ENCODE measurements at places on chromosomes 6 and 20.

- no peak for DNase-seq
Observed at GRCh38 chr6:135937106-135937505, 85.6 kb downstream of the PDE7B start.

DNA sequence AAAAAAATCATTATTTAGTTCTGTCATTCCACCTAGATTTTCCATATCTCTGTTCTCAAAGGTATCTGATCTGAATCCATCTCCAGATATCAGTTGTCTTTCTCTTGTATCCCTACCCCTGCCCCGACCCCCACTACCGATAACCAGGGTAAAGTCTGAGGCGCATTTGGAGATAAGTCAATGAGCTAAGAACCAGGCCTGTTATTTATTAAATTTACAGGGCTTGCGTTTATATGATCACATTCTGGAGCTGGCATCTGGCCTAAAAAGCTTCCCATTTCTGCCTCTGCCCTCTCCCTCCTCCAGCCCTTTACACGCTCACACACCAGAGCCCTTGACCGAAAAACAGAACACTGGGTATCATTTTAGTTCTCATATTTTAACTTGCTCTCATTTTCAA is 144.7 kb downstream of the ALDH8A1 start:
- DNase-seq = no peak

GRCh38 chr6:17429383-17430061 is 36.1 kb downstream of the CAP2 start:
- DNase-seq = no peak

DNA sequence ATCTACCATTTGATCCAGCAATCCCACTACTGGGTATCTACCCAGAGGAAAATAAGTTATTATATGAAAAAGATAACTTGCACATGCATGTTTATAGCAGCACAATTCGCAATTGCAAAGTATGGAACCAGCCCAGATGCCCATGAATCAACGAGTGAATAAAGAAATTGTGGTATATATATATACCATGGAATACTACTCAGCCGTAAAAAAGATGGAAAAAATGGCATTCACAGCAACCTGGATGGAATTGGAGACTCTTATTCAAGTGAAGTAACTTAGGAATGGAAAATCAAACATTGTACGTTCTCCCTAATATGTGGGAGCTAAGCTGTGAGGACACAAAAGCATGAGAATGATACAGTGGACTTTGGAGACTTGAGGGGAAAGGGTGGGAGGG is 100.0 kb upstream of the ADGRF4 start:
- no peak for DNase-seq
